ENCODE measurements at places on chromosomes 11 and 22.

DNA sequence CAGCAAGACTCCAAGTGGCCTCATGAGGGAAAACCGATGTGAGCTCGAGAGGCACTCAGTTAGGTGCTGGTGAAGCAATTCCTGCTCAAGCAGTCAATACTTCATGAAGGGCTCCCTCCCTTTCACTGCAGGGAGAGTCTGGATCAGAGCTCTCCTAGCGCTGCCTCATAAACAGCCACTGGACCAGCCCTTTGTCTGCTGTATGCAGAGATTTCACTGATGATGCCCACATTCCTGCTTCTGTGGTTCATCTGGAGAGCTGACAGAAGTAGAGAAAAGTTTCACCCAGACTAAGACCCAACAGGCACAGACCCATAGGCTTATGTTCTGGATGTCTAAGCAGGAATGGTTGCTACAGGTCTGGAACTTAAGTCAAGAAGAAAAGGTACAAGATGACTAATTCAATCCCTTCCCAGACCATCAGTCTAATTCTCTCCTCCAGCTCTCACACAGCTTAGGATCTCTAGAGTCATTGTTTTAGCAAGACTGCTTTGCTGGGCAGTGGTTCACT, 4.0 kb downstream of the UCP2 start:
- no peak for DNase-seq

- no peak for DNase-seq
These were observed 14.3 kb downstream of the TCIRG1 start for GRCh38 chr11:68053117-68053516.

- DNase-seq, result no peak
These were observed 69.0 kb upstream of the CRTAM start for GRCh38 chr11:122769126-122769780.

DNA sequence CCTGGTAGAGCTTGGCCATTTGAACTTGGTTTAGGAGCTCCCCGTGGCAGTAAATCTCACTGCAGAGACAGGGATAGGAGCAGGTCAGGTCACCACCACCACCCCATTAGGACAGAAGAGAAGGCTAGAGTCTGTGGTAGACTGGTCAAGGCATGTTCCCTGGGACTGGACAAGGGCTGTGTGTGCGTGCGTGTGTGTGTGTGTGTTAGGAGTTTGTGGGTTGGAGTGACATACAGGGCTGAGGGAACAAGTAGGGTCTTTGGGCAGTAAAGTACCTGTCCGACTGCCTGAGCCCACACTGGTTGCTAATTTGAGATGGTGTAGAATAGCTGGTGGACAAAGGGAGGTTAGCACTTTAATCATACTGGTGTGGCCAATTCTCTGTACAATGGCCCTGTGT, 16.1 kb downstream of the TREH start:
- DNase-seq, result no peak

DNA sequence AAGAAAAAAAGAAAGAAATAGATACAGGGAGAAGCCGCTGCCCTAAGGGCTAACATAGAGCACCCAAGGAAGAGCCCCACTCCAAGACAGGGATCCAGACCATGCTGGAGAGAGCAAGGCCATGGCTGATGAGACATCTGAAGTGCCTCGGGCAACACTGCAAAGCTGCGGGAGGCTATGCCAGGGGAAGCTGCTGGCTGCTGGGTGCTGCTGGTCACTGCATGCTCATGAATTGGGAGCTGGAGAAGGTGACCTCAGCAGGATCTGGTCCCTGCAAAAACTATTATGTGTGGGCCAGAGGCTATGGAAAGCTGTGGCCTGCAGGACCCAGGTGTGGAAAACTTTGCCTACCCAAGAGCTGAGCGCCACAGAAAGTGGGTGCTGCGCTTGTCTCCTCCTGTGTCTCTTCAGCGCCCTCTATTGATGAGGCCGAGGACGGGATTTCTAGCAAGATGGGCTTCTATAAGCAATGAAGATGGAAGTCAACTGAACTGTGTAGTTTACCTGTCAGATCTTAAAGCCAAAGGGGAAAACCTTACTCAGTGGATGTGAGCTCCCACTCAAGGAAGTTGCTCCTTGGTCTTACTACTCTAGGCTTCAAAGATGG, 17.3 kb upstream of the SLC29A2 start:
- peak; percentile 82 for DNase-seq

GRCh38 chr22:20463324-20464095, 25.9 kb upstream of the SCARF2 start:
- no peak for DNase-seq

GRCh38 chr11:128052912-128053641, 534.3 kb downstream of the ETS1 start:
- no peak for DNase-seq

DNA sequence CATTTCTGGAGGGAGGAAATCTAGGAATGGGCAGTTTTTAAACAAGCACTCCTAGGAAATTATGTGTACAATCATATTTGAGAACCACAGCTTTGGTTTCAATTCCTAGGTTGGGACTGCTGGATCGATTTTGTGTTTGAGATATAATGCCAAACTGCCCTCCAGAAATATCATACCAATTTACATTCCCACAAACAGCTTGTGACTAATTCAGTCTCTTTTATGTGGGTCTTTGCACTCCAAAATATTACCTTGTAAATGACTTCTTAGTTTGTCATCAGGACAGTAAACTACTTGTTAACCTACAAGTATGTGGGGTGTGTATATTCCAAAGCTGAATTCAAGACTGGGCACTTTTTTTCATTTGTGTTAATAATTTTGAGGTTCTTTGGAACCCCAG, 9.8 kb upstream of the BARX2 start:
- no peak for DNase-seq

GRCh38 chr22:48896766-48897644, 930.7 kb downstream of the BRD1 start:
- DNase-seq, result no peak

GRCh38 chr22:33005476-33005875, 52.7 kb downstream of the SYN3 start:
- no peak for DNase-seq

GRCh38 chr22:40654522-40655167, 18.1 kb upstream of the MRTFA start:
- peak; percentile 50 for DNase-seq

GRCh38 chr11:73950869-73951710, at the start of gene DNAJB13:
DNAJB13 (plus strand) TSS chr11:73951026; CDS start chr11:73951070, 44 bp downstream.
- peak; percentile 55 for DNase-seq

- DNase-seq, result no peak
These were observed 17.5 kb downstream of the RGL4 start for GRCh38 chr22:23708270-23708669.

DNA sequence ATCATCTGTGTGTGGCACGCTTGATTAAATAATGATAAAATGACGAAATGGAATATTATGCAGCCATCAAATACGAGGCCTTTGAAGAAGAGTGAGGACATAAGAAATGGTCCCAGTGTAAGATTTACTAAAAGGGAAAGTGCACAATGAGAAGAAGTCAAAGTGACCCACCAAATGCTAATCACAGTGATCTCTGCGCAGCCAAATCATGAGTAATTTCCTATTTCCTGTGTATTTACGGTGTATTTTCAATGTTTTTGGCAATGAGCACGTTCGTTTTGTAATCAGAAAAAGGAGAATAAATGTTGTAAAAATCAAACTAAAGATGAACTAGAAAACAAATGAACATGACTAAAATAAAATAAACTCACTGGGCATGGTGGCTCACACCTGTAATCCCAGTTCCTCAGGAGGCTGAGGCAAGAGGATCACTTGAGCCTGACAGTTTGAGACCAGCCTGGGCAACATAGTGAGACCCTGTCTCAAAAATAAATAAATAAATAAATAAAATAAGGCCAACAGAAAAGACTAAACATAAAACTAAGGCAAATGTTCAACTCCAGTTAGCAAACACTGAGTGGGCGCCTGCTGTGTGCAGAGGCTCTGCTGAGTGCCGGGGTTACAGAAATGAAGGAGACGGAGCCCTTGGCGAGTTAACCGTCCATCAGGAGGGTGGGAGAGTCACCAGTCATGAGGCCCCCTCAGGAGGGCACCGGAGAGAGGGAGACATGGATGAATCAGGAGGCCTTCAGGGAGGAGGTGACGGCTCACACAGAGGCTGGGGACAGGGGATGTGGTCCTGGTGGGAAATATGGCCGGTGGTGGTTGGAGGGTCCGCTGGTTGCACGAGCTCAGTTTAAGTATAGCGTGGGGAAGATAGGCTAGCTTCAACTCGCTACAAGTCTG, 26.0 kb upstream of the CBX7 start:
- no peak for DNase-seq

GRCh38 chr11:69718147-69718546, 14.3 kb upstream of the FGF19 start:
- DNase-seq, result peak; percentile 37

DNA sequence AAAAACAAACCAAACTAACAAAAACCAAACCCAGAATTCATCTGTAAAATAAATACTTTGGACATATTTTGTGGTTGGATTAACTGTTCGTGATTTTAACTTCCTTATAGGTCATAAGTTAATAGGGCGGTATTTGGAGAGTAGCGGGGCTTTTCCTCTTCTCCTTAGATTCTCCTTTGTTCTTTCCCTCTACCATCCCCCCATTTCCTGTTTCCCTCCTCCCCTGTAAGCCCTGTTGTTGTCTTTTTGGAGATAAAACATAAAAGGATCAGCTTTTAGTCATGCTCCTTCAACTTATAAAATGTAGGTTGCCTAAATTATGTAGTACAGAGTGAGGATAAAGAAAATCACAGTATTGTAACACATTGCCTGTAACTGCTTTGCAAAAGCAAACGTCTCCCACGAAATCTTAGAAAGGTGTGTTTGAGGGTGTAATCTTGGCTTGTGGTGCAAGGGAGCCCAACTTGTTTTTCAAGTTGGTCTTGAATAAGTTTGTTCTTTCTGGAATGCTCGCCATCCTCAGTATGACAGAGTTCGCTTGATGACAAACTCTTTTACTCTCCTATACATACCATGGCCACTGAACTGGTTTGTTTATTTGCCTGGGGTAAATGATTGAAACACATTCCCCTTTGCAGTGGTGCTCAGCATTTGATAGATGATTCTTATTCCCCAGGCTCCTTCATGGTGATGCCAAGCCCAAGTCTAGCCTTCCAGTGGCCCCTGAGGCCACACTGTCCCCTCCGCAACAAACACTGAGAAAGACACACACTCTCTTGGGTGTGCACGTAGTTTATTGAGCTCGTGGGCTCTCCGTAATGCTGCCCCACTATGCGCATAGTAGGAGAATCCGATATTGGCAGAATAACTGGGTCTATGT, 49.4 kb downstream of the TEAD1 start:
- DNase-seq, result no peak

DNA sequence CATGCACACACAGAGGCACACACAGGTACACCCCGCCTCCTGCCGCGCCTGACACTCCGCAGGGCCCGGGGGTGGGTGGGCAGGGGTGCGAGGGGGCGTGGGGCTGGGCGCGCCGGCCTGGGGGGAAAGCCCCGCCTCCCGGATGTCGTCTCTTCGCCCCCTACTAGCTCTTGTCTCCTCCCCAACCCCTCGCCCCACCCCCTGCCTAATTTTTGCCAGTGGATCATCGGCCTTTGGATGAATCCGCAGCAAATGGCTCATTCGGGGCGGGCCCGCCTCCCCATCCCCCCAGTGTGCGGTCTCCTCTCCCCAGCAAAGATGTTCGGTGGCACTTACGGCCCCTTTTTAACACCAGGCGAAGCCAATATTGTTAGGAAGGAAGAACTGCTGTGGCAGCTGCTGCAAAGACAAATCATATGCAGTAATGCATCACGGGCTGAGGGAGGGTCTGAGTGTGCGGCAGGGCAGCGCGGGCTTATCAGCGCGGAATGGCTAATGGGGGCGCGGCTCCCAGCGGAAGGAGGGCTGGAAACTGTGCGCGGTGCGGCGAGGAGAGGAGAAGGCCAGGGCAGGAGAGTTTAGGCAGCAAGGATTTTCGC, 13.4 kb upstream of the NECTIN1 start:
- peak; percentile 31 for DNase-seq

GRCh38 chr11:131710511-131710910, 340.1 kb downstream of the NTM start:
- no peak for DNase-seq

DNA sequence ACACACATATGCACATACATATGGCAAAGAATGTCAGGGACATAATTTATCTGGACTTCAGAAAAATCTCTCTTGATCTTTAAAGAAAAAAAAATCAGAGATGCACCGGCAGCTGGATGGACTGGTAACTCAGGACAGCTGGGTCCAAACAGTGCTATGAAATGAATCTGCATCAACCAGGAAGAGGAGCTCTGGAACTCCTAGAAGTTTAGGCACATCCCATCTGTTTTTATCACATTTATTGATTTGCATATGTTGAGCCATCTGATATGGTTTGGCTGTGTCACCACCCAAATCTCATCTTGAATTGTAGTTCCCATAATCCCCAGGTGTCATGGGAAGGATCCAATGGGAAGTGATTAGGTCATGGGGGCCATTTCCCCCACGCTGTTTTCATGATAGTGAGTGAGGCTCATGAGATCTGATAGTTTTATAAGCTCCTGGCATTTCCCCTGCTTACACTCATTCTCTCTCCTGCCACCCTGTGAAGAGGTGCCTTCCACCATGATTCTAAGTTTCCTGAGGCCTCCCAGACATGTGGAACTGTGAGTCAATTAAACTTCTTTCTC, 87.7 kb upstream of the AKIP1 start:
- DNase-seq, result no peak

DNA sequence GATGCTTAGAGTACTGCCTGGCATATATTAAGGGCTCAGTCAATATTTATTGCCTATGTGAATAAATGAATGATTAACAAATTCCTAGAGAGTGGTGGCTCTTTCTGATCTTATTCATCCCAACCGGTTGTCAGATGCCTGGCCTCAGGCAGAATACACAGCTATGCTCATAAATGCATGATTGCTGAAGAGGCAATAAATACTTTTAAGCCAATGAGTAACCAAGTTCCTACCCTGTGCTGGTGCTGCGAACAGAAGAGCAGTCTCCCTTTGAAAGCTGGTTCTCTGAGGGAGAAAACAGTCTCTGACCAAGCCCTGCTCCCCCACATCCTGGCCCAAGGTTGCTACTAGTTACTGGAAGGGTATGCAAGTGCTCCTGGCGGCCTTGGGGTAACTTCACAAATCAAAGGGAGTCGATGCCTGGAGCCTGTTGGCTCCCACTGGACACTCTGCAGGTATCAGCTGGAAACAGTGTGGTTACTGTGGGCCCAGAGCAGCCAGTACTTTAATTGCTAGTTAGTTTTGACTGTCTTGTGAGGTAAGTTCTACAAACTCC, 2.8 kb downstream of the USH1C start:
- no peak for DNase-seq

DNA sequence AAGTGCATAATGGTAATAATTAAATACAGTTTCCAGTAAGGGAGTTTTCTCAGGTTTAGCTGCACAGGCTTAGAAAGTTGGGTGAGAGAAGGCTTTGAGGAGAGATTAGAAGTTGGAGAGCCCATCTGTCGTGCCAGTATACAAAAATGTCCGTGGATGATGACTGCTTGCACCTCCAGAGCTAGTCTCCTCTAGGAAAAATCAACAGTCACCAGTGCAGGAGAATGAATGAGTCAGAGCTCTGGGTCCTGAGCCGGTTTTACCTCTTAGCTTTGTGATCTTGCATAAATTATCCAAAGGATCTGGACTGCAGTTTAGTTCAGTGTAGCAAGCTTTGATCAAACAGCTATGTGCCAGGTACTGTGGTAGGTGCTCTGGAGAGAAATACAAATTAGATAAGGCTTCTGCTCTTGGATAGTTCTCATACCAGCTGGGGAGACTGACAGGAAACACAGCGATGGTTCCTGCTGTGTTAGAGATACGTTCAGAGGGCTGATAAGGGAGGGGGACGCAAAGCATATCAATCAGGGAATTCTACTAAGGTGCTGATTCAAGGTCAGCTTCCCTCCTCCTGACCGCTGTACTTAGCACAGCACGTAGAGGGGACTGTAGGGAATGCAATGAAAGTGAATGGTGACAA, 125.9 kb downstream of the TEAD1 start:
- no peak for DNase-seq

- DNase-seq, result no peak
These were observed 6.8 kb downstream of the RNF214 start for GRCh38 chr11:117239295-117239694.

GRCh38 chr11:122033193-122033592, 82.8 kb downstream of the BLID start:
- DNase-seq, result no peak

Measured in erythroblast (primary cell).